Testis (tissue), 5 donors: ENCODE measurements at places on chromosomes 1 and 21. TPM values are rescaled to one million over a fixed set of nuclear protein-coding genes. Genes with fewer than 3 reads are reported as not detected.

GRCh38 chr21:33374080-33374449, 29.1 kb upstream of the IFNGR2 start:
- no peak for DNase-seq

DNA sequence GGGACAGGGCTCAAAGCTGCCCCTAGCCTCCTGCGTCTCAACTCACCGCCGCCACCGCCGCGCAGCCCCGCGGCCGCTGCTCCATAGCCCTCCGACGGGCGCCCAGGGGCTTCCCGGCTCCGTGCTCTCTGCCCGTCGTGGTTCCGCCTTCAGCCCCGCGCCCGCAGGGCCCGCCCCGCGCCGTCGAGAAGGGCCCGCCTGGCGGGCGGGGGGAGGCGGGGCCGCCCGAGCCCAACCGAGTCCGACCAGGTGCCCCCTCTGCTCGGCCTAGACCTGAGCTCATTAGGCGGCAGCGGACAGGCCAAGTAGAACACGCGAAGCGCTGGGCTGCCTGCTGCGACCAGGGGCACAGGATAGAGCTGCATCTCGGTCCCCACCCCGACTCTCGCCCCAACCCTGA, at the start of gene TNFRSF25:
TSS of gene TNFRSF25 (minus strand) at position 151 of the 400 bp plus-strand sequence. CDS start at position 85, 66 bp downstream.
- DNase-seq, result no peak

- no peak for DNase-seq
Observed at GRCh38 chr1:114235960-114236359, 82.3 kb upstream of the SYT6 start.

DNA sequence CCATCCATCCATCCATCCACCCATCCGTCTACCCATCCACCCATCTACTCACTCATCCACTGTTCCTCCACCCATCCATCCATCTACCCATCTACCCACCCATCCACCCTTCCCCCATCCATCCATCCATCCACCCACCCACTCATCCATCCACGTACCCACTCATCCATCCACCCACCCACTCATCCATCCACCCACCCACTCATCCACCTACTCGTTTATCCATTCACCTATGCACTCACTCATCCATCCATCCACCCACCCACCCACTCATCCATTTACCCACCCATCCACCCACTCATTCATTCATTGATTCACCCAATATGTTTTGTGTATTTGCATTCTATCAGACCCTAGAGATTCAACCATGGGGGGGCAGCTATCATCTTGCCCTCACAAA, 27.2 kb downstream of the TNFRSF8 start:
- no peak for DNase-seq

DNA sequence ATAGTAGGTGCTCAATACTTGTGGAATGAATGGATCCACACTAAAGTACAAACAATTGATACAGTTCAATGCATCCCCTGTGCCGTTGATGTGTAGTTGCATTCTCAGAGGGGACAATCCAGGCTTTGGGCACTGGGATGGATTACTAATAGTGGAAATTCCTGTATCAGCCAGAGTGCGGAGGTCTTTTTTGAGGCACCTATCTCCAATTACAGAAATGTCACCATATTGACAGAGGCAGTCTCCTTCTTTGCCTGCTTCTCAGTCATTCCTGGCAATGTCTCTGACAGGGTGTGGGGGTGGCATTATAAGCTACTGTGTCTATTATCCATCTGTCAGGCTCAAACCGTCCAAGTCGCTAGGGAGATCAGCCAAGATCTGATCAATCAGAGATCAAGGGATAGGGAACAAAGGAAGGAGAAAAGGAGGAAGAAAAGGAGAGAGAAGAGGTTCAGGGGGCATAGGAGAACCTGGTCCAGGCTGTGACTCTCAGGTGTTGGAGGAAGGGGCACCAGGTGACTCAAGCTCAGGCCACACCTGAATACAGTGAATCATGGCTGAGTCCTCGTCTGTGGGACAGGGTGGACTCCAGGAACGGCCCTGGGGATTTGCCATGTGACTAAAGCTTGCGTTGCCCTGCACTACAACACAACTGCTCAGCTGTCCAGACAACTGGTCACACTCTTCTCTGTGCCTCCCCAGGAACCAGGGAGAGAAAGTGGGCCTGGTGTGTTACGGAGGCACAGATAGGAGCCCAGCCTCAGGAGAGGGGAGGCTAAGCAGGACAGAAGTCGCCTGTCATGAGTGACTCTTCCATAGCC, 3.4 kb upstream of the LAMB3 start:
- DNase-seq, result no peak

DNA sequence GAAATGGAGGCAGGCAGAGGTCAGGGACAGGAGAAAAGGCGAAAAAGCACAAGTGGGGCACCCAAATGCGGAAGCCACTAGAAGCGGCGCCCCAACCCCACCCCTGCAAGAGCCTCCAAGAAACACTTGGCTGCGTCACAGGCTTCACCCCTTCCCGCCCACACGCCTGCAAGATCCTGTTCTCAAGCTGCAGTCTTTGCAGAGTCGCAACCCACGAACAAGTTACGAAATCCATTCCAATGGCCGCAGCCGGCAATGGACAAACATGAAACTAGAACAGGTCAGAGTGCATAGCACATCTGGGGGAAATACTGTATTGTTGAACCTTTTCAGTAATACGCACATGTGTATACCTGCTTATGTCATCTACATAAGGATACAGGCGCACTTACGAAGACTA, 103.6 kb downstream of the PSMG1 start:
- peak; percentile 62 for DNase-seq

EFCAB14 gene
- 77.8 TPM for total RNA-seq

DNA sequence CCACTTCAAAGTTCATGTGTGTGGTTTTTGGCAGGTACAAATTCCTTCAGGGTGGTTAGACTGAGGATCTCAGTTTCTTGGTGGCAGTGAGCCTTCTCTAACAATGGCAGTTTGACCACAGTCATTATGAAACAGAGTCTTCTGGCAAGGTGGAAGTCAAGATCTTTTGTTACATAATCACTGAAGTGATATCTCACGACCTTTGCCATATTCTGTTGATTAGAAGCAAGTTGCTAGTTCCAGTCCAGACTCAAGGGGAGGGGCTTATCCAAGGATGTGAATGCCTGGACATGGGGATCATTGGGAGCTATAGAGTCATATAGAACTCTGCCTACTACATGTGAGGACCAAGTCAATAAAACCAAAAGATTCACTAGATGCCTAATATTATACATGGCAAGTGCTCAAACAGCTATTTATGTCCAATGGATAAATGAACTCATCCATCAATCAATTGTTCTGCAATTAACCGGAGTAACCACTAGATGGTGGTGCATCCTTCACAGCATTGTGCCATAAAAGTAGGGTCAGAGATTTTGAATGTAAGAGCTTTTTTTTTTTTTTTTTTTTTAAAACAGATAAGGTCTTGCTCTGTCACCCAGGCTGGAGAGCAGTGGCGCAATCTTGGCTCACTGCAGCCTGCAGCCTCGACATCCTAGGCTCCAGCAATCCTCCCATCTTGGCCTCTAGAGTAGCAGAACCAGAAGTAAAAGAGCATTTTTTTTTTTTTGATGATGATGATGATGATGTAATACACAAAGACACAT, 131.9 kb downstream of the CRB1 start:
- peak; percentile 47 for DNase-seq

GRCh38 chr1:110174961-110175360, 24.7 kb downstream of the SLC6A17 start:
- no peak for DNase-seq

- no peak for DNase-seq
Observed at GRCh38 chr1:41030872-41031616, 9.5 kb upstream of the SLFNL1 start.

DNA sequence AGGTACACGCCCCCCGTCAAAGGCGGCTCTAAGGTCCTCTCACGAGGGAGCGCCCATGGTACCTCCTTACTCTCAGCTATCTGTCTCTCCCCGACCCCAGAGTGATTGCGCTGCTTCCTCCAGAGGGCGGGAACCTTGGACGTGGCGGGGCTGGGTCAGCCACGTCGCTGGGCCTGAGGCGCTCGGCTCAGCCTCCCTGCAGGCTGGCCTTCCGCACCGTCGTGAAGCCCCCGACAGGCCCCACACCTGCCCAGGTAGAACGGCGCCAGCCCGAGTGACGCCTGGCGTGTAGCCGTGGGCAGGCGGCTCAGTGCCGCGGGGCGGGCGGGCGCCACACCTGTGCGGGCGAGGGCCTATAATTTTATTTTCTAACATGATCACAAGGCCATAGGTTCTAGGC, 122.2 kb upstream of the BEND5 start:
- peak; percentile 14 for DNase-seq

DNA sequence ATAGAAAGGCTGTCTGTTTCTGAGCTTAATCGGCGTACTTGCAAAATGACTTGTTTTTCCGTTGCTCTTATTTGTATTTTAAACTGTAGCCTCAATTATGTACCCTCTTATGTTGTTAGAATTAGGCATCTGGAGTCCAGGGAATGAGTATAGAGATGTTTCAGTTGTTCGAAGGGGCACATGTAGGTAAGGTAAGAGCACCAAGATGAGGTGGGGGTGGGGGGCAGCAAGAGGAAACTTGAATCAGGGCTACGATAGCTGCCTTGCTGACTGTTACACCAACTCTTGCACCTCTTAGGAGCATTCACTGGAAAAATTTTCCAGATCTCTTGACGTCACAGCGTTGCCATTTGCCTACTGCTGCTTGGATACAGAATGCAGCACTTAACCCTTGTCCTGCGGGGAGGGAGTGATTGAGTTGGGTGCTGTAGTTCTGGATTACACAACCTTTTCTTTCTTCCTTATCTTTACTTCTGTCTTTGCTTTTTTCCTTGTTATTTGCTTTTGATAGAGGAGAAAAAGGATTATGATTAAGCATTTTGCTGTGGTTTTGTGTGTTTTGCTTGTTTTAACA, 3.2 kb downstream of the ATP1B1 start:
- DNase-seq, result peak; percentile 81

NBPF10 gene
- total RNA-seq, result 4.0 TPM

RWDD3 gene
- total RNA-seq, result 11.8 TPM

DNA sequence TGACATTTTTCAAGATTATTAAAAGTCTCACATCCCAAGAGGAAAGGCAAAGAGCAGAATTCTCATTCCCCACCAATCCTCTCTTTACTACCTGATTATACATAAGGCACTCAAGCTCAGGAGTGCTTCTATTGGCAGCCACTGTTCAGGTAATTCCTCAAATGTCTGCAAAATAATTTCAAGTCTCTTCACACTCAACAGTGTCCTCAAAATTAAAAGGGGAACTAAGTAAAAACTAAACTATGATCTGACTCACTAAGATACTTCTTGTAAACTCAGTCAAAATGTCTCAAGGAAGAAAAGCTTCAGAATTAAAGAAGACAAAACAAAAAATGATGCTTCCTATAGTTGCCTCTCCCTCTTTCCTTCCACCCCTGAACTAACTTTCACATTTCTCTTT, 135.6 kb downstream of the GPATCH2 start:
- no peak for DNase-seq

MFAP2 gene
- 18.7 TPM for total RNA-seq

DNA sequence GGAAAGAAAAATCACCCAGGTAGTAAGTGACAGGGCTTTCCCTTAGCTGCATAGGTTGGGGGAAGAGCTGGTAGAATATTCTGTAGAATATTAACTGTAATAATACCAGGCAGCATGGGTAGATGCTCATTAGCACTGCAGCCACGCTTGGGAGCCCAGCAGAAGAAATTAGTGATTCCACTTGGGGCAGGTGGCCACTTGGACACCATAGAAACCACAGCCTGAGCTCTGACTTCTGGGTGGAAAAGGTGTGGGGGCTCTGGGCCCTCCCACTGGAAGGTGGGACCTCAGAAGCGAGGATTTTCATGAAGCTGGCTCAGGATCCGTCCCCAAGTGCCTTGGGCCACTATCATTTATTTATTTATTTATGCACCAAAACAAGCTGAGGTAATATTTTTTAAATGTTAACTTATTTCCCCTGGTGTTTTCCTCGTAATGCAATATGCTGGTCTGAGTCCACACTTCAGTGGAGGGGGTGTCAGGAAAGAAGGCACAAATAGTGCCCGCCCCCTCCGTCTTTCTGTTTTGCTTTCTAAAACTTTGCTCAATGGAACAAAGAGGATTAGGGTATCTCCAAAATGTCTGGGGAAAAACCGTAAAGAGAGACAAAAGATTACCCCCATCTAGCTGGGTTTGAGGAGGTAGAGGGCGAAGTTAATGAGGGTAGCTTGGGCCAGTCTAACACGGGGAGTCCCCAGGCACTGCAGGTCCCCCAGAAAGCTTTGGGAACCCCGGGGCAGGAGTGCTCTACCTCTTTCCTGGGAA, 75.2 kb upstream of the GADD45A start:
- no peak for DNase-seq

- peak; percentile 26 for DNase-seq
Observed at GRCh38 chr1:70436622-70437251, 25.7 kb downstream of the CTH start.

DNA sequence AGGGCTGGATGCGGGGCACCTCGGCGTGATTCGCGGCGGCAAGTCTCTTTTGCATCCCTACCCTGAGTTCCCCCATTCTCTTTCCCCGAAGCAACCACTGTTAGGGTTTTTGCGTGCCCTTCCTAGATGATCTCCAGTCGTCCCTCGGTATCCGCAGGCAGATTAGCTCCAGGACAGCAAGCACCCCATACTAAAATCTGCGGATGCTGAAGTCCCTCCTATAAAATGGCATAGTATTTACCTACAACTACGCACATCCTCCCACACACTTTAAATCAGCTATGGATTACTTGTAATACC, 22.8 kb upstream of the CFAP126 start:
- DNase-seq, result no peak

MCOLN2 gene
- total RNA-seq, result 2.5 TPM

DNASE2B gene
- total RNA-seq, result 0.25 TPM

GRCh38 chr1:209480345-209480744, 103.2 kb upstream of the CAMK1G start:
- no peak for DNase-seq

DNA sequence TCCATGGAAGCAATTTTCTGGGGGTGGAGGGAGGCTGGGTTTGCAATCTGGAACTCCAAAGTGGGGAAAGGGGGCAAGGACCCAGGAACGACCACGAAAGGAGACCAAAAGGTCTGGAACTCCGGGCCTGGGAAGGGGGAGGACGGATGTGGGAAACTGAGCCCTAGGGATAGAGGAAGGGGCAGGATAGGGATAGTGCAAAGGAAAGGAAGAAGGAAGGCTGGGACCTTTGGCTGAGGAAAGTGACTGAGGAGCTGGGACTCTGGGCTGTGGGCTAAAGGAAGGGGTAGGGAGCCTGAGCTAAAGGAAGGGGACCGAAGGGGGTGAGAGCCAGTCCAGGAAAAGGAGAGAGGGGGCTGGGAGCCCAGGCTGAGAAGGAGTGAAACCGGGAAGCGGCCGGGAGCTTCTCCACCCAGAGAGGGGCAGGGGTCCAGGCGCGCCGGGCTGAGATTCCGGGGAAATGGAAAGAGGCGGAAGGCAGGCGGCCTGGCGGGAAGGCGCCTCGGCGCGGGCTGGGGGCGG, 395 bp downstream of the SLC9A1 start:
- DNase-seq, result no peak

GRCh38 chr1:154095456-154096060, 59.3 kb downstream of the NUP210L start:
- DNase-seq, result no peak

IQGAP3 gene
- 13.4 TPM for total RNA-seq

TMEM269 gene
- total RNA-seq, result 0.68 TPM

DNA sequence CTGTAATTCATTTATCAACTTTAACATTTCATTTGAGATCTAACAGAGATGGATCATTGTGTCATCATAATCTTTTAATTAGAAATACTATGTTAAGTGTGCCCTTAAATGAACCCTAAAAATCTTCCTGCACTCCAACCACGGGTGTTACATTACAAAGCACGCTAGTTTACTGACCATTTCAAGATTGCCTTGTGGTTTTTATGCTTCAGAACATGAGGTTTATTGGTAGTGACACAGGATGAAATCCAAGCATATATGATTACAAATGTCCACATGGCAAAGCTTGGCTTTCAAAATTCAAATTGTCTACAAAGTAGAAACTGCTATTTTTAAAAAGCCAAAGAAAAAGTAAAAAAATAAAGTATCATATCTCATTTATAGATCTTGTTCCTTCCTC, 190.4 kb upstream of the USP25 start:
- no peak for DNase-seq
